ENCODE measurements at places on chromosomes 5 and 9.

GRCh38 chr9:87497080-87497603 is 525 bp upstream of the DAPK1 start:
- DNase-seq: no peak

GRCh38 chr9:35832814-35833213 is 3.8 kb downstream of the TMEM8B start:
- no peak for DNase-seq

GRCh38 chr5:61966296-61966955 is 339.6 kb upstream of the KIF2A start:
- peak; percentile 52 for DNase-seq

GRCh38 chr5:53253421-53253871 is 143.9 kb upstream of the MOCS2 start:
- DNase-seq: peak; percentile 69

DNA sequence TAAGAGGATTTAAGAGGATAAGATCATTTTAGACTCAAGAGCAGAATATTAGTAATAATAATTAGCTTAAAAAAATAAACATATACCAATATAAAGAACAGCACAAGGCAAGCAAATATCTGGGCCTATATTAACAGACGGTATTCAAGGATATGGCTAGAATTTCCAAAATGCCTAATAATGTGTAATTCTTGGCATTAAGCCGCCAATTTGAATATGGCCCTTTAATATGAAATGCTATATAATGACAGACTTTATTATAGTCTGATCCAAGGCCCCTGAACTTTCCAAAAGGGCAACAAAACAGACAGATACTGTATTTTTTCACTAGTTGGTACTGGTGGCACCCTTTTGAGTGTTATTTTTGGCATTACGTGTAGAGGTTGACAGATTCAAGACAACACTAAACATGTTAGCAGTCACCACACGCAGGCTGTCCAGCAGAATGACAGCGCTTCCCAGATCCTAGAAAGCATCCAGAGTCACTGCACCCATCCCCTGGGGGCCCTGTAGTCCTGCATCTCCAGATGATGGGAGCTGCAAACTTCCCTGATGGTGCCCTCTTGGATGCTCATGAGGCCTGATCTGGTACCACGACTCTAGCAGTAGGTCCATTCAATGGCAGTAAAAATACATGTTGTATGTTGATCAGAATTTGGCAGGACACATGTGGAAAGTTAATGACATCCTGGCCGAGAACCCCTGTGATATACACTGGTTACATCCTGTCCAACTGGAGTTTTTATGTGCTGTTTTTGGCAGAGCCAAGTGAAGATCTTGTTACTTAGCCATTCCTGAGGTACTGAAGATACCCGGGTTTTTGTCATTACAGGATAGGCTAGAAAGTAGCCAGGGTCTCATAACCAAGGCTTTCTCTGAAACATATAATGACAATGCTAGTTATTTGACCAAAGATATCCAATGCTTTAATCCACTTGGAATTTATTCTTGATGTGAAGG is 1.7 kb upstream of the ABL1 start:
- DNase-seq: peak; percentile 67

DNA sequence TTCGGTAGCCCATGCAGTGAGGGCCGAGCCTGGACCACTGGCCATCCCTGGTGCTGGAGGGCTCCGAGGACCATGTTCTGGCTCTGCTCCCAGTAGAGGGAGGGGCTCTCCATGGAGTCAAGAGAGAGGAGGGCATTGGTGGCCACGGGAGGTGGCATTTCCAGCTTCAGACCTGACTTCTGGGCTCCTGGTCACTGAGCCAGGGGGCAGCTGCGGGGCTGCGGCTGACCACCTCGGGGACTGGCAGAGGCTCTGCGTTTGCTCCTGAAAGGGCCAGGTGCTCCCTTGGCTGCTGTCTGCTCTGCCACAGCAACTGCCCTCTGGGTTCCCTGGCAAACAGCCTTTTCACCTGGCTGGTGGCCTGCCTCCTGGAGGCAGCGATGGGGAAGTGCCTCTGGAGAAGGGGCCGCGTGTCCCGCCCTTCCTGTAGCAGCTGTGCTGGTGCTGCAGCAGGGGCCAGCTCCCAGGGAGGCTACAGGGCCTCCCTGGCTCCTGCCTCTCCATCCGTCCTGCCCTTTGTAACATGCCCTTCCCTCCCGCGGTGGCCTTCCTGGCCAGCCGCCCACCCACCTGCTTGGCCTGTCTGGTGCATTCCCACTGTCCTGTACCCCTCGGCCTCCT is 144.6 kb downstream of the CACNA1B start:
- DNase-seq: no peak

DNA sequence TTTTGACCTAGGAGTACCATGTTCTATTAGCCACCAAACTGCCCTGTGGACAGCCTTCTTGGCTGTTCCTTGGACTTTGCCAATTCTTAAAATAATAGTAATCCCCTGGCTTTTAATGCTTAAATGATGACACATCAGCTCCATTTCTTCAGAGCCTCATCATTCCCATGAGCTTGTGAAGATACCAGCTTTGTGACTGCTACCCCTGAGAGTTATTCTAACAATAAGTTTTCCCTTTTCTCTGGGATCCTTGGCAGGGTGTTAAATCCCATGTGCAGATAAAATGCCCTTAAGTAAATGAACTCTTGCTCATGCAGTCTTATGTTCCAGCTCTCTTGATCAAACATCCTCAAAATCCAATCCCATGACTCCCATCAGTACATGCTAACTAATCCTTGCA is 415.3 kb downstream of the CETN3 start:
- DNase-seq: no peak

- DNase-seq: no peak
Observed at GRCh38 chr5:59038798-59039295, 456.0 kb downstream of the RAB3C start.

- DNase-seq: peak; percentile 89
Observed at GRCh38 chr9:94801681-94802080, 75.2 kb downstream of the AOPEP start.

DNA sequence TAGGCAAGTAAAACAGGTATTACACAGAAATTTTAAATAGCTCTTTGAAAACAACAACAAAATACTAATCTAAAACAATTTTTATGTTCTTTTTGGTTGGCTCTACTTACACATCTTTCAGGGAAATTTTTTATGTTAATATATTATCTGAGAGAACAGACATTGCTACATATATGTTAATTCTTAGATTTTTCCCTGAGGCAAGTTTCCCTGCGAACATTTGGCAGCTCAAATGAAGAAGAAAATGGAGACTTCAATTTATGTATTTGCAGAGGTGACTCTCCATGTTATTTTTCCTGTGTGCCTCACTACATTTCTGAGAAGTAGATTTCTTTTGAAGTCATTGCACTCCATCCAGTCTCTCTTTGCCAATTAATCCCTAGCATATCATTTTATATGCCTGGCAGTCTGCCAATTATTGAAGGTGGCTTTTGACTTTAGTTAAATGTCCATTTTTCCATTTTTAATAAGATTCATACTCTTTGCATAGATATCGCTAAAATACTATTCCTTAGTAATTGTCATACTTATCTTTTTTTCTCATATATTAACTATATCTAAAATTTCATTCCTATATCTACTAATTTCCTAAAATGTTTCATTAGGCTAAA is 908.2 kb upstream of the CDH10 start:
- DNase-seq: no peak

DNA sequence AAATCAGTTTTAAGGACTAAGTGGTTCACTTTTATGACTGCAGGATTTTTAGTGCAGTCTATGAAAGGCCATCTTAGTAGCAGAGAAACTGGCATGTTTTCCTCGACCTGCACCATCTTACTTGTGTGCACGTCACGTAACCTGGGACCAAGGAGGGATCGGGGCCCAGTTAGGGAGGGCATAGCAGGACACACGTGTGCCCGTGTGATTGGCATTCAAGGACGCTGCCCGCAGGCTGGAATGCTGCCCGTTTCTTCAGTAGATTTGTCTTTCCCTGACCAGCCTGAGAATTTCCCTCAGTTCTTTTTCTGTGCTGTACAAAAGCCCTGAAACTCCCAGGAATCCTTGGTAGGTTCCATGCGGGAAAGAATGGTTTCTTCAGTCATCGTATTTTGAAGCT is 196.3 kb downstream of the TRIO start:
- DNase-seq: no peak

- no peak for DNase-seq
Observed at GRCh38 chr5:62640446-62640845, 61.8 kb downstream of the LRRC70 start.

DNA sequence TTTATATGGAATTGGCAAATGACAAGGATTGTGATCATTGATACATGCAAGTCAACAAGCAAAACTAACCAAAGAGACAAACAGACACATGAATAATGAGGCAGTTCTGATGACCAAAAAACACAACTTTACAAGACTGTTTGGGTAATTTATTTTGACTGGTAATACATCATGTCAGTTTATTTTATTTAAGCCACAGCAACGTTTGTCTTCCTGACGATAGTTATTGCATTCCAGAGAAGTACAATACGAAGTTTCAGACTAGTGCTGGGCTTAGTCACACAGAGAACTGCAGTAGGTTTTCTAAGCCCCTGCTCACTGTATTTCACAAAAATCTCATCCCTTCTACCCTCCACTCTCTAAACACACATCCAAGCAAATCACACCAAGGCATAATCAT is 514.2 kb downstream of the RAB3C start:
- peak; percentile 63 for DNase-seq

DNA sequence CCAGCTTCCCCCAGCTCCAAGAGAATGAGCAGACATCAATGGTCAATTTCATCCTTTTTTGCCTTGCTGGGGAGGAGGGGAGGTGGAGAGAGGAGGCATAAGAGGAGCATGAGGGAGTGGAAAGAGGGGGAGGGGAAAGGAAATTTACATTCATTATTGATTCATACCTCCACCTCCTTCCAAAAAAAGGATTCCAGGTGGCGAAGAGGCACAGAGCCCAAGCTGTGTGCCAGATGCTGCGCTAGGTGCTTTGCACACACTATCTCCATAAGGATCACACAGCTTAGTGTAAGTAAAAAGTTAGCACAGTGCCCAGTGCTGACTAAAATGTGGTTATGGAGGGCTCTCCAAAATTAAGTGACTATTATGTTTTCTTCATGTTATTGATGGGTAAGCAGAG is 11.0 kb downstream of the ASTN2 start:
- no peak for DNase-seq

DNA sequence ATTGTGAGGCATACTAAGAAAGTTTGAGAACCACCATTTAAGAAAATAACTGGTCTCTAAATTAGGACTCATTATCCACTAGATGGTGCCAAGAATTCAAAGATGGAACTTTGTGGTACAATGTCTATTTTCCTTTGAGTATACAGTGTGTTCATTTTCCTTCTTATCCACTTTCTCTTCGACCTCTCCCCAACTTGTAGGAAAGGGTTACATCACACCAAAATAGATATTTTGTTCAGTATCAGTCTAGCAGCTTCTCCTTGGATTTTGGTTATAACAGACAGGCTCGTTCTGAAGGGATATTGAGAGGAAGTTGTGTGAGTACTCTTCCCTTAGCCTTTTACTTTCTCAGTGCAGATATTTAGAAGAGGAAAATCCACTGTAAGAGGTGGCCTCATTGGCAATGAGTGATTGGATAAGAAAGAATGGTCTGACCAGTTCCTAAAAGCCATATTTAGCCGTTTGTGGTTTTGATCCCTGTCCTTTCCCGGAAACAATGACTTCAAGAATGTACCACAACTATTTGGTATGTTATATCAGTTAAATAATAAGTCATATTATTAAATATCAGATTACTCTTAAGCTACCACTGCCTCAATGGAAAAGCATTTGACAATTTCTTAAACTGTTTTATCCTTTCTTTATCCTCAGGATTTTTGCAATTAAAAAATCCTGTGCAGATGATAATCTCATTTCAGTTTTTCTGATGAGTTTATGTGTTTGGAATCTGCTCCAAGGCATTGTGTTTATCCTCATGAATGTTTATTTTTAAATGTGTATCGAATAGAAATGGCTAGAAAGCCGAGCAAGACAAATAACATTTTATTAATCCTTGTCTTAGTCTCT is 69.0 kb upstream of the GRAMD2B start:
- peak; percentile 98 for DNase-seq

- no peak for DNase-seq
Observed at GRCh38 chr5:66169534-66169933, 25.4 kb downstream of the SREK1 start.

DNA sequence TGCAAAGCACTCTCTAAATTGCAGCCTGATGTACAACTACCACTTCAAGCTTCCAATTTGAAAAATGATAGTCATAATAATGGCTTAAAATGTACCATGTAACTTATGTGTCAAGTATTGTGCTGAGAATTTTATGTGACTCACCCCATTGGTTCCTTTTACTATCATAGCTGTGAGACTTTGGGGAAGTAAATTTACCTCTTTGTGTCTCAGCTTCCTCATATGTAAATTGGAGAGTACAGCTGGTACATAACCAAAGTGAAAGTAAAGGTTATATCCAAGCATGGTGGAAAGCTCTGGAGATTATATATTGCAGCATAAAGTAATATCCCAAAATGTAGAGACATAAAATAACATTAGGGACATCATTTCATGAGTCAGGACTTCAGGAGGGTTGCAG is 2200.4 kb upstream of the C9orf72 start:
- no peak for DNase-seq

- no peak for DNase-seq
Observed at GRCh38 chr9:121562301-121562700, 62.7 kb upstream of the GGTA1 start.

GRCh38 chr5:115842089-115842935 is 577 bp downstream of the AP3S1 start:
- DNase-seq: no peak

- DNase-seq: no peak
Observed at GRCh38 chr5:135487839-135488514, 35.8 kb upstream of the TIFAB start.

- DNase-seq: peak; percentile 84
Observed at GRCh38 chr9:101365181-101365580, 19.6 kb downstream of the BAAT start.

- peak; percentile 18 for DNase-seq
Observed at GRCh38 chr9:88106492-88106891, 31.8 kb downstream of the SPATA31C2 start.

GRCh38 chr9:124477648-124478285 is 27.5 kb downstream of the ADGRD2 start:
- DNase-seq: no peak

- DNase-seq: no peak
Observed at GRCh38 chr5:178994580-178995340, at the start of gene GRM6. GRM6 (minus strand) TSS chr5:178995320; CDS start chr5:178994944, 376 bp downstream.

DNA sequence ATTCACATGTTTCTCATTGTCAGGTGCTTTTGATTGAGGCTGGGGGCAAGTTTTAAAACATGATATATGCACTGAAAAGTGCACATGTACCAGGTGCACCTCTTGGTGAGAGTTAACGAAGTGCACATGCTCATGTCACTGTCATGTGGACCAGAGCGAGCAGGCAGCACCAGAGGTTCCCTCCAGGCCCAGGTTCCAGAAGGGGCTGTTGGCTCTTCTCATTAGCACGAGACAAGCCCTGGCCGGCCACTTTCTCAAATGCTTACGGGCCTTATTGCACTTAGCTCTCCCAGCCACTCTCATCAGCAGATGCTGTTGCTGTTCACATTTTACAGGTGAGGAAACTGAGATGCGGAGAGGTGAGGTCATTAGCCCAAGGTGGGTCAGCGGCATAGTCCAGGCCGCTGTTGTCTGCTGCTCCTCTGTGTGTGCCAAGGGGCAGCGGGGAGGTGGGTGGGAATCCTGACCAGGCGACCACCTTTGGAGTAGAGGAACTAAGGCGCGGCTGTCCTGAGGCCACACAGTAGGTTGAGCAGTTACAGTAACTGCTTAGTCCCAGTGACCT is 27.4 kb downstream of the TENT4A start:
- DNase-seq: no peak

All from fibroblast of skin of abdomen (primary cell).